CD4-positive, alpha-beta T cell treated with Interleukin-1 beta for 1 hour (primary cell): ENCODE measurements at places on chromosomes 11 and 22.

DNA sequence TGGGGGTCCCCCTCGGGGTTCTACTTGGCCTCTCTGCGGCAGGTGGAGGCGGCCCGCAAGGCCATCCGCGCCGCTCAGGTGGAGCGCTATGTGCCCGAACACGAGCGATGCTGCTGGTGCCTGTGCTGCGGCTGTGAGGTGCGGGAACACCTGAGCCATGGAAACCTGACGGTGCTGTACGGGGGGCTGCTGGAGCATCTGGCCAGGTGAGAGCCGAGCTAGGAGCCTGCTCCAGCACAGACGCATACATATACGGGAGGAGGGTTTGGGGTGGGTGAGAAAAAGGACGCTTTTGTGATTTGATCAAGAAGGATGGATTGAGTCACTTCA is 415 bp downstream of the CENATAC start:
- no peak for DNase-seq

DNA sequence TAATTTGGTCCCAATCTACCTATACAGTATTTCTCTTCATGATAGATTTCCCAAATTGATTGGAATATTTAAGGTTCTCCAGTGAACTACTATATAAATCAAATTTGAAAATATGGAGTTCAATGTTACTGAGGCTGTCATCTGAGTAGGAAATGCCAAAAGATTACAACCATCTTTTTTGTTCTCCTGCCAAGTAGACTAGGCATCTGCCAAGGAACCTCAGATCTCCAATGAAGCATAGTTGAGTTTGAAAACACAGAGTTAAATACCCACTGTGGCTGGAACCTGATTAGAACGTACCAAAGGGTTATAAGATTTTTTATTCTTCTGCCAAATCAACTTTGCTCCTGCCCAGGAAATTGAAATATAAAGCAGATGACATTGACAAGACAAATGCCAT is 330.9 kb downstream of the CNTN5 start:
- DNase-seq: no peak

- no peak for DNase-seq
Observed at GRCh38 chr11:31598454-31598853, 88.9 kb downstream of the ELP4 start.

- DNase-seq: peak; percentile 33
Observed at GRCh38 chr11:1746511-1746931, 3.9 kb downstream of the IFITM10 start.

DNA sequence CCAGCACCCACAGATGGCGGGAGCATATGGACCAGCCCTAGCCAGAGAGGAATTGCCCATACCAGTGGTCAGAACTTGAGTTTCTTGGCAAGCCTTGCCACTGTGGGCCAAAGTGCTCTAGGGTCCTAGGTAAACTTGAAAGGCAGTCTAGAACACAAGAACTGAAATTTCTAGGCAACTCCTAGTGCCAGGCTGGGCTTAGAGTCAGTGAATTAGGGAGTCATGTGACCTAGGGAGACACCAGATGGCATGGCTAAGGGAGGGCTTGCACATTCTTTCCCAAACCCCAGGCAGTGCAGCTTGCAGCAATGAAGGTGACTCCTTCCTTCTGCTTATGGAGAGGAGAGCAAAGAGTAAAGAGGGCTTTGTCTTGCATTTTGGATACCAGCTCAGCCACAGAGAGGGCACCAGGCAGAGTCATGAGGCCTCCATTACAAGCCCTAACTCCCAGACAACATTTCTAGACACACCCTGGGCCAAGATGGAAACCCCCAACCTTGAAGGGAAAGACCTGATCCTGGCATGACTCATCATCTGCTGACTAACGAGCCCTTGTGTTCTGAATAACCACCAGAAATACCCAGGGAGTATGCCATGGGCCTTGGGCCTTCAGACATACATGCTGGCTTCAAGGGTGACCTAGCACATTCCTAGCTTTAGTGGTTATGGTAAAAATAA is 19.2 kb upstream of the OR56A3 start:
- no peak for DNase-seq

- DNase-seq: peak; percentile 54
Observed at GRCh38 chr11:61776561-61777075, 15.8 kb downstream of the TMEM258 start.

- DNase-seq: no peak
Observed at GRCh38 chr22:38802671-38803121, 8.8 kb upstream of the DNAL4 start.
